ENCODE measurements at places on chromosomes 16 and 17.

GRCh38 chr17:1931844-1932579 is 93.1 kb downstream of the RTN4RL1 start:
- no peak for DNase-seq

- no peak for DNase-seq
These were observed 73.9 kb downstream of the ZDHHC7 start for GRCh38 chr16:84937196-84938005.

DNA sequence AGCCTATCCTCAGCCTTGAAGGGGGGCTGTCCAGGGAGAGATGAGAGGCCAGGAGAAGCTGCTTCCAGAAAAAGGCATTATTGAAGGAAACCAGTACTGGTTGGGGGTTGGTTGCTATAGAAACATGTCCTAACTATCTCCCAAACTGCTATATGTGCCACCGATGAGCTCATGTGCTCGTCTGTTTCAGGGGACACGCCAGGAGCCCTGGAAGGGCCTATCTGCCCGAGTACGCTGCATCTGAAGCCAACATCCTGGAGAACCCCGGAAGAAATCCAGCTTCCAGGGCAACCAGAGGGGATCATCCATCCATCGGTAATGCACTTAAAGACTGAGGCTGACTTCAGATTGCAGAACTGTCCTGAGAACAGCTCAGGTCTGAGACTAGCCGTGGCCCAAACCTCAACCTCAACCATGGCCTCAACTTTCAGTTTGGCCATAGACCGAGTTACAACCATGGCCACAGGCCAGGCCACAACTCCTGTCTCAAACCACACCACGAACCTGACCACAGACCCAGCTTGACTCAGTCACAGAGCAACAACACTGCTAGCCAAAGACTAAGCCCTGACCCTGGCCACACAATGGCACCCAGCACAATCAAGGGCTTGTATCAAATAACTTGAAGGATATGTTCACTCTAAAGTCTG is 10.2 kb downstream of the PITPNM3 start:
- no peak for DNase-seq

DNA sequence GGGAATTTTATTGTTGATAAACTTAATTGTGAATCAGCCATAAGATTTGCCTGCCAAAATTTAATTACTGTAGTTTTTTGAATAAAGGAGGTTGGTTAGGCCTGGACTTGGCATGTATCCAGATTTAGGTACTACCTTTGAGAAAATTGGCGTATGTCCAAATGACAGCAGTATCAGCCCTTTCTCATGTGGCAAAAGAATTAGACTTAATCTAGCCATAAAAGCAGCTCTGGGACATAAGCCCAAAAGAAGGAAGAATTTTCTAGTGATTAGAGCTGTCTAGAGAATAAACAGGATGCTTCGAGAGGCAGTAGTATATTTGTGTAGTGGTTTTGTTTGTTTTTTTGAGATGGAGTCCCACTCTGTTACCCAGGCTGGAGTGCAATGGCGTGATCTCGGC is 27.7 kb downstream of the PPM1E start:
- no peak for DNase-seq

DNA sequence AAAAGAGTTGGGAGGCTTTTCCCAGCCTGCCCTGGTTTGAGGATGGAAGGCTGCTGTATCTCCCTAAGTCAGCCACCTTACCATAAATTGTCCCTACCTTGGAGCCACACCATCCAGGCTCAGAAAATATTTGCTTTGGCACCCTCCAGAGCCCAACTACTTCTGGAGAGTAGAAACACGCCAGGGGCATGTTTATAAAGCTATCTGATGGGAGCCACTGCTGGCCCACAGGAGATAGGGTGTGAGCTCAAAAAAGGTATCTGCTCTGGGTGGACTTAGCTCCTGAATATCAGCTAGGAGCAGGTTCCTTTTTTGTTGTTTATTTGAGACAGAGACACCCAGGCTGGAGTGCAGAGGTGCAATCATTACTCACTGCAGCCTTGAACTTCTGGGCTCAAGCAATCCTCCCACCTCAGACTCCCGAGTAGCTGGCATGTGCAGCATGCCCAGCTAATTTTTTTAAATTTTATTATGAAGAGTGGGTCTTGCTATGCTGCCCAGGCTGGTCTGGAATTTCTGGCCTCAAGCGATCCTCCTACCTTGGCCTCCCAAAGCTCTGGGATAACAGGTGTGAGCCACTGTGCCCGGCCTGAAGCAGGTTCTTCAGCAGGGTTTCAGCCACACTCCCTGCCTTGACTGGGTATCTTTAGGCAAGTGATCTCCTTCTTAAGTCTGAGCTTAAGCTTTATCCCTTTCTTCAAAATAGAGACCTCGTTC is 147.1 kb downstream of the SALL1 start:
- DNase-seq = no peak

GRCh38 chr17:34252444-34253138 is 2.5 kb upstream of the CCL2 start:
- DNase-seq = no peak

GRCh38 chr17:50199803-50200456 is 1.5 kb downstream of the COL1A1 start:
- peak; percentile 57 for DNase-seq

GRCh38 chr16:64982581-64982980 is 139.3 kb downstream of the CDH11 start:
- DNase-seq = no peak

- DNase-seq = no peak
These were observed 1.7 kb upstream of the MRPL12 start for GRCh38 chr17:81701288-81702071.

DNA sequence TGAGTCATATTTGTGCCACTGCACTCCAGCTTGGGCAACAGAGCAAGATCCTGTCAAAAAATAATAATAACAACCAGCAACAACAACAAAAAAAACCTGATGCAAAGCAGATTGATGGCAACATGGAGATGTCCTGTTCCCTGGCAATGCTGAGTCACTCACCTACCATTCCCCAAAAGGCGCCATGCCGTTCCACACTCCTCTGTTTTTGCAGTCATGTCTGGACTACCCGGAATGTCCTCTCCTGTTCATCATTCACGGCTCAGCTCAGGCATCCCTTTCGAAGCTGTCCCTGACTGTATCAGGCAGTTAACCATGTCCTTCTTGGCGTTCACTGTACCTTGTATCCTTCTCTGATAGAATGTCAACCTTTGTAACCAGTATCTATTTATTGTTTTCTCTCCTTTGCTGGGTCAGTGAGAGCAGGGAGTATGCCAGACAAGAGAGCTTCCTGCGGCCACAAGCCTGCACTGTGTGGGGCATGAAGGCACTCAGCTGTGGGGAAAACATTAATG is 147.7 kb downstream of the ABCC12 start:
- no peak for DNase-seq

DNA sequence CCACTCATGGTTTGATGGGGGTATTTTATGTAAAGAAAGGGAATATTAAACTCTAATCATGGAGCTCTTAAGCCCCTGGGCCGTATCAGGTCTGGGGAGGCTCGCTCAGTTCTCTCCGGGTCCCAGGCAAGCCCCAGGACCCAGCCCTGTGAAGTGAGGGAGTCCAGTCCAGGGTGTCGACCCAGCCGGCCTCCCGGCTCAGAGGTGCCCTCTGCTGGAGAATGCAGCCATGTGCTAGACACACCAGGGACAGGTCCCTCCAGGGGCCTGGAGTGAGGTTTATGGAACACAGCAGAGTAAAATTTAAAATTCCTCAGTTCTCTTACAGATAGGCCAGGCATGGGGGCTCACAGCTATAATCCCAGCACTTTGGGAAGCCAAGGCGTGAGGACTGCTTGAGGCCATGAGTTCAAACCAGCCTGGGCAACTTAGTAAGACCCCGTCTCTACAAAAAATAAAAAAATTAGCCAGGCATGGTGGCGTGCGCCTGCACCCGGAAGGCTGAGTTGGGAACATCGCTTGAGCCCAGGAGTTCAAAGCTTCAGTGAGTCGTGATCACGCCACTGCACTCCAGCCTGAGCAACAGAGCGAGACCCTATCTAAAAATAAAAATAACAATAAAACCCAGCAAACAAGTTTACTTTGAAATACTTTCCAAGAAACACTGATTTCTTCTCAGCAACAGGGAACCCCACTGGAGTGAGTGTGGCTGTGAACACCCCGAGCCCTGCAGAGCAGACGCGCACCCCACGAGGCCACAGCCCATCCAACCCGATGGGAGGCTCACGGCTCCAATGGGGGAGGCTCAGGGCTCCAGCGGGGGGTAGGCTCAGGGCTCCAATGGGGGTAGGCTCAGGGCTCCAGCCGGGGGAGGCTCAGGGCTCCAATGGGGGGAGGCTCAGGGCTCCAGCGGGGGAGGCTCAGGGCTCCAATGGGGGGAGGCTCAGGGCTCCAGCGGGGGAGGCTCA is 72.2 kb downstream of the ZNF778 start:
- peak; percentile 69 for DNase-seq

GRCh38 chr17:82545071-82545462 is 25.5 kb downstream of the FOXK2 start:
- no peak for DNase-seq

Measured in activated T-cell treated with anti-CD3 and anti-CD28 coated beads, Interleukin-2, amount 50 U/mL, for 4 hours (primary cell).